ENCODE measurements at places on chromosomes 16 and 17. TPM values are rescaled to one million over a fixed set of nuclear protein-coding genes. Genes with fewer than 3 reads are reported as not detected.

GRCh38 chr17:82399041-82399441, 19.1 kb upstream of the HEXD start:
- DNase-seq, result no peak

DNA sequence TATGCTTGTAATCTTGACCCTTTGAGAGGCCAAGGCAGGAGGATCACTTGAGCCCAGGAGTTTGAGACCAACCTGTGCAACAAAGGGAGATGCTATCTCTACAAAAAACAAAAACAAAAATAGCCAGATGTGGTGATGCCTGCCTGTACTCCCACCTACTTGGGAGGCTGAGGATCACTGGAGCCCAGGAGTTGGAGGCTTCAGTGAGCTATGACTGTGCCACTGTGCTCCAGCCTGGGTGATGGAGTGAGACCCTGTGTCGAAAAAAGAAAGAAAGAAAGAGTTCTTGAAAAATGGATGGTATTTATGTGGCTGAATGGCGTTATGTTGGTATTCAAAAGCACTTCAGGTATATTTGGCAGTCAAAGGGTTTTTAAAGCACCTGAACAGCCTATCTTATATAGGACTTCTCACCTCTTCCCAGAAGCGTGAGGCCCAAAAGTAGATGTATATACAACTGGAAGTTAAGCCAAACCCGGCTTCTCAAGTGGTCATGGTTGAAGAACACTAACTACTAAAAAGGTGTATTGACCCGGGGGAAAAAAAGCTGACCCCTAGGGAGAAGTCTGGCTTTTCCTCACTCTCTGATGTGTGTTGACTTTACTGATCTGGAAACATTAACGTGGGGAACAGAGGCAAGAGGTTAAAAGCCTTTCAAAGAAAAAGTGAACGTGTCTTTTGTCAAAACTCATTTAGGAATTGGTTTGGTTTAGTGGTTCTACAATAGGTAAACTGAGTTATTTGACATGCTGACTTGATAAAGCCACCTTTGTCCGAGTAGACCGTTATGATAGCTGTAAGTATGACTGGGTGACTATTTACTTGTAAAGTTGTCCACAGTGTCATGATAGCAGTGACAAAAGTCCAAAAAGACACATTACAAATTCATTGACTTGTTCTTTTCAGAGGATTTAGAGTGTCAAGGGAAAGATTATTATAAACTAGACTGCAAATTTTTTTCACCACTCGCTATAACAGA, 183.4 kb downstream of the IRX3 start:
- no peak for DNase-seq

The MYH1 gene
- not detected for total RNA-seq

The SERPINF2 gene
- 0.56 TPM for total RNA-seq

GRCh38 chr17:40718930-40719329, 15.4 kb upstream of the KRT24 start:
- DNase-seq, result no peak

DNA sequence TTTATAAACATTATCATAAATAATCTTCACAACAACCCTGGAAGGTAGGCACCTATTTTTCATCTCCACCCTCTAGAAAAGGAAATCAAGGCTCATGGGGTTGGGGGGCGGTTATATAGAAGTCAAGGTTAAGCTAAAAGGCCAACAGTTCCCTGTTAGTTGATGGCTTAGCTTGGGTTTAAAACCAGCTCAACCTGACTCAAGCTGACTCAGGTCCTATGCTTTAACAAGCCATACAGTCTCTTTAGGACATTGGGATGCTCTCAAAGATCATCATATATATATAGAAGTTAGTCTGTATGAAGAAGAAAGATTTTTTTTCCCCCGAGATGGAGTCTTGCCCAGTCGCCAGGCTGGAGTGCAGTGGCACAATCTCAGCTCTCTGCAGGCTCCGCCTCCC, 44.8 kb upstream of the MED13 start:
- DNase-seq, result no peak

GRCh38 chr16:87963400-87963799, 12.2 kb downstream of the BANP start:
- DNase-seq, result peak; percentile 71

DNA sequence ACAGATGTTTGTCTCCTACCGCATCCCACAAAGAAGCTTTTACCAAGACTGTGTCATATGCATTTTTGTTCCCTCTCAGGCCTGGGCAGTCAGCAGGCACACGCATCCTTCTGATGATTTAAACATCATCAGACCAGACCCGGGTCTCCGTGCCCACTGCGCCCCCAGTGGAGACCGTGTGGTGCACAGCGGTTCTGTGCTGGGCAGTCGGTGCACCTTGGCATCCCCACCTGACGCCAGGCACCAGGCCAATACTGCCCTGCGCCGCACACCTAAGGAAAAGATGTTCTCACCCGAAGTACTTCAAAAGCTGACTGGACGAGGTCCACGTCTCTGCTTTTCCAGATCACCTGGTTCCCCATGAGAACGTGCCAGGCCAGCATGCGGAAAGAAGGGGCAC, 10.6 kb upstream of the PLD6 start:
- DNase-seq, result no peak

DNA sequence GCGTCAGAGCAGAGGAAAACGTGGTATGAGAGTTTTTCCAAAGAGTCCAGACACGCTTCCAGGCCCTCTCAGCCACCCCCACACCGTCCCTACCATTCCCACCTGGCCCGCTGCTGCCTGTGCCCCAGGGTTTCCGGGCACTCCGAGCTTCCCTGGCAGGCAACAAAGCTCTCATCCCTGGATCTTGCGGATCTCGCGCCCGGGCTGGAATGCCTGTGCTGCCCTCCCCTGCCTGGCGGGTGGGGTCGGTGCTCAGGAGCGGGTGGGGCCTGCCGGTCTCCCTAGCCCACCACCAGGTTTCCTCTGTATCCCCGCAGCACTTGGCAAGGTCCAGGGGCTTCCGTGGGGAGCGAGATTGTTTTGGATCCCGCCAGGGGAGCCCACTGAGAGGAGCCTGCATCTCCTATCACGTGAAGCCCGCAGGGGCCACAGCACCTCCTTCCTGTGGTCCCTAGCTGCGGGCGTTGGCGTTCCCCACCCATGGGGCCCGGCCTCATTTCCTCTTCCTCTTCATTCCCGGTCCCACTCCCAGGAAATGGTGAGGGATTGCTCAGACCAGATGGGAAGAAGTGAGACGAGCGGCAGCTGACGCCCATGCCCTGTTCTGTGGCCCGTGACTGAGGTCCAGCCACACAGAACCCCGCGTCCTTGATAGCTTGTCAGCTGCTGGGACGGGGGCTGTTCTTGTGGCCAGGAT, 11.0 kb downstream of the TBC1D24 start:
- DNase-seq, result no peak

All from activated T-cell treated with anti-CD3 and anti-CD28 coated beads, Interleukin-2, amount 50 U/mL, for 4 hours (primary cell).